Left ventricle myocardium inferior (tissue), 1 donor: ENCODE measurements at places on chromosomes 12 and 14. TPM values are rescaled to one million over a fixed set of nuclear protein-coding genes. Genes with fewer than 3 reads are reported as not detected.

CDCA3 gene
- 0.55 TPM for total RNA-seq

BTBD6 gene
- total RNA-seq: 45.3 TPM

SCARB1 gene
- 11.1 TPM for total RNA-seq

ASCL1 gene
- not detected for total RNA-seq

FOXG1 gene
- not detected for total RNA-seq

RNASE7 gene
- not detected for total RNA-seq

RFLNA gene
- 0.27 TPM for total RNA-seq

RNASE2 gene
- 1.3 TPM for total RNA-seq

IL26 gene
- not detected for total RNA-seq

CMTM5 gene
- 1.0 TPM for total RNA-seq

TMEM63C gene
- 0.63 TPM for total RNA-seq

IL31 gene
- not detected for total RNA-seq

WSCD2 gene
- total RNA-seq: 0.14 TPM

REP15 gene
- 5.5 TPM for total RNA-seq

MIP gene
- total RNA-seq: not detected

JDP2 gene
- 21.9 TPM for total RNA-seq

CD163 gene
- total RNA-seq: 44.7 TPM

SCN8A gene
- total RNA-seq: 0.41 TPM

GON7 gene
- total RNA-seq: 19.0 TPM

OR6C1 gene
- total RNA-seq: not detected

ADAMTS20 gene
- not detected for total RNA-seq

TTC8 gene
- 8.9 TPM for total RNA-seq

DAZAP2 gene
- total RNA-seq: 179 TPM

TCL1B gene
- total RNA-seq: not detected

IL22 gene
- not detected for total RNA-seq

DNAI7 gene
- 1.1 TPM for total RNA-seq

TMEM260 gene
- total RNA-seq: 5.1 TPM

SCFD1 gene
- total RNA-seq: 34.8 TPM

G2E3 gene
- total RNA-seq: 7.6 TPM

UNC79 gene
- 0.25 TPM for total RNA-seq

RNASE3 gene
- total RNA-seq: not detected

NEK9 gene
- total RNA-seq: 123 TPM

KLRF2 gene
- total RNA-seq: not detected

VWF gene
- total RNA-seq: 250 TPM

TEX52 gene
- total RNA-seq: not detected

BATF gene
- total RNA-seq: 0.93 TPM

SLC17A8 gene
- not detected for total RNA-seq

MANSC4 gene
- not detected for total RNA-seq

SP7 gene
- total RNA-seq: not detected
